ENCODE measurements at places on chromosomes 3 and 15. TPM values are rescaled to one million over a fixed set of nuclear protein-coding genes. Genes with fewer than 3 reads are reported as not detected.

DNA sequence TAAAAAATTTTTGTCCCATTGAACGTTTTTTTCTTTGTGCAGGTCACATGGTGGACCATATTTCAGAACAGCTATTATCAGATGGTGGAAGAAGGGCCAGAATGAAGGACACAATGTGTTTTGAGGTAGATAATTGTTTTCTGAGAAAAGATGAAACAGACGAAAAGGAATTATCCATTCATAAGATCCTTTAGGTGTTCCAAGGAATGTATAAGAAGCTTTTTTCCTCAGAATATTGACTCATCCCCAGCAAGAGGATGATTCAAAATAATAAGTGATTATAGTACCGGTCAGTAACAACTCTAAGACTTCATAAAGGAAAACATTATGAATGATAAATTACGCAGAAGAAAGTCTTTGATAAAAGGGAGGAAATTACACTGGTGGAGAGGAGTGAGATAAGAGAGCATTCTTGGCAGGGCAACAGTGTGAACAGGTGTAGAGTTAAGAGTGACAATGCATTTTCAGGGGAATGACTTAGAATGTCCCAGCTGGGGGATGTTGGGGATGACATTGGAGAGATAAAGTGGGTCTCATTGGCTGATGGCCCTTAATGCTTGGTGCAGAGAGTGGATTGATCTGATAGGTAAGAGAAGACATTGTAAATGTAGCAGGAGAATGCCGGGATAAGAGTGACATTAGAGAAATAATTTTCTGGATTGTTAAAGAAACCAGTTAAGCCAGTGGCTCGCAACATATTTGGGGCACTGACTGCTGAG is 27.0 kb upstream of the AQP9 start:
- DNase-seq, result no peak

DNA sequence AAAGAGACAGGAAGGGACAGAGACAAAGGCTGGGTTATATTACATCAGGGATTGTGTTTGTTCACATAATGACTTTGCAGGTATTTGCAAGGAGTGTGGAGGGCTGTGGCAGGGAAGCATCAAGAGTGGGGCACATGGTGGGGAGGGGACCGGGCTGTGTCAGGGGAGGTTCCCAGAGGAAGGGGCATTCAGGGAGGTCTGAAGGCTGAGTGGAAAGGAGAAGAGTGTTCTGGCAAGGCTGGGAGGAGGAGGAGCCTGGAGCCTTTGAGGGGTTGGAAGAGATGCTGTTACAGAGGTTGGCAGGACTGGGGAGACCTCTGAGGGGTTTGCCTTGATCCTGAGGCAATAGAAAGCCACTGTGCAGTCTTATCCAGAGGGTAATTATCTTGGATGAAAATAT is 49.4 kb downstream of the EXOG start:
- no peak for DNase-seq

DNA sequence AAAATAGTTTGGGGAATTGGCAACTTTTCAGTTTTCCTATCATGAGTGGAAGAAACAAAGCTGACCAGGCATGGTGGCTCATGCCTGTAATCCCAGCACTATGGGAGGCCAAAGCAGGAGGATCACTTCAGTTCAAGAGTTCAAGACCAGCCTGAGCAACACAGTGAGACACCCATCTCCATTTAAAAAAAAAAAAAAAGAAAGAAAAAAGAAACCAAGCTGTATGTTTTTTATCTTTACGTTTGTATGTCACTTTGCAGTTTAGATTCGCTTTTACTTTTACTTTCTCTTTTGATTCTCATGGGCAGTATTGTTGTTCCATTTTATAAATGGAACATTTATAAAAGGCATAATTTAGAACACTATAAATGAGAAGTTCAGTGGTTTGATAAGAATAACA is 31.2 kb upstream of the TNIK start:
- no peak for DNase-seq

- no peak for DNase-seq
Measured at GRCh38 chr15:98983334-98983733, 24.3 kb downstream of the PGPEP1L start.

GRCh38 chr15:98369081-98369716 is 279.1 kb upstream of the IGF1R start:
- DNase-seq, result no peak

Gene MOBP
- total RNA-seq, result not detected

DNA sequence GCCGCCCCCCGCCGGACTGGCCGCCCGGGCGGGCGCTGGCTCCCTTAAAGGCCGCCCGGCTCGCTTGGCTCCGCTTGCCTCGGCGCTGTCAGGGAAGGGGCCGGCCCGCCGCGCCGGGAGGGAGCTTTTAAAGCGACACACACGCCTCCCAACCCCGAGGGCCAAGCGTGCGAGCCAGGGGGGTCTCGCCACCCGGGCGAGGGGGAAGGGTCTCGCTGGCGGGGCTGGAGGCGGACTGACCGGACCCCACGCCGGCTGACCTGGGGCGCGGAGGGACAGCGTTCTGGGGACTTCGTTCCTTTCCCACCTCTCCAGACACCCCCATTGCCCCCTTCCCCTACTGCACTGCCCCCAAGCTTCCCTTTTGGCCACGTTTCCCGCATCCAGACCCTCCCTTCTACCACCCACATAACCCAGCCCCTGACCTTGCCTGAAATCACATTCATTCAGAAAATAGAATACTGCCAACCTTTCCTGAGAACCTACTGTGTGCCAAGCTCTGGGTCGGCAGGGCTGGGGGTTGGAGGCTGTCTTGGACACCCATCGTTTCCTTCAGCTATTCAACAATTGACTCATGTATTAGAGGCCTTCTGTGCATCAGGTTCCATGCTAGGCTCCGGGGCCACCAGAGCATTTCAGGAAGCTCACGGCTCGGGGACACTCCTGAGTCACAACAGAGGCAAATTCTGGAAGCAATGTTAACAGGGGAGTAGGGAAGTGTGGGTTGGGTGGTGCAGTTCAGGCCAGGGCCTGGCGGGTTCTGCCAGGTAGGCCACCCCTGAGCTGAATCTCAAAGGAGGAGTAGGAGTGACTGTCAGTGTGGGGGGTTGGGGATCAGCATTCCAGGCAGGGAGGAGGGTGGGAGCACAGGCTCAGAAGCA is at the start of gene INSYN1:
Gene INSYN1 (minus strand): TSS at position 102 of the 881 bp plus-strand sequence. CDS start 2,221 bp downstream, outside the sequence.
- peak; percentile 84 for DNase-seq

- no peak for DNase-seq
Measured at GRCh38 chr3:153599685-153600084, 437.7 kb downstream of the RAP2B start.

DNA sequence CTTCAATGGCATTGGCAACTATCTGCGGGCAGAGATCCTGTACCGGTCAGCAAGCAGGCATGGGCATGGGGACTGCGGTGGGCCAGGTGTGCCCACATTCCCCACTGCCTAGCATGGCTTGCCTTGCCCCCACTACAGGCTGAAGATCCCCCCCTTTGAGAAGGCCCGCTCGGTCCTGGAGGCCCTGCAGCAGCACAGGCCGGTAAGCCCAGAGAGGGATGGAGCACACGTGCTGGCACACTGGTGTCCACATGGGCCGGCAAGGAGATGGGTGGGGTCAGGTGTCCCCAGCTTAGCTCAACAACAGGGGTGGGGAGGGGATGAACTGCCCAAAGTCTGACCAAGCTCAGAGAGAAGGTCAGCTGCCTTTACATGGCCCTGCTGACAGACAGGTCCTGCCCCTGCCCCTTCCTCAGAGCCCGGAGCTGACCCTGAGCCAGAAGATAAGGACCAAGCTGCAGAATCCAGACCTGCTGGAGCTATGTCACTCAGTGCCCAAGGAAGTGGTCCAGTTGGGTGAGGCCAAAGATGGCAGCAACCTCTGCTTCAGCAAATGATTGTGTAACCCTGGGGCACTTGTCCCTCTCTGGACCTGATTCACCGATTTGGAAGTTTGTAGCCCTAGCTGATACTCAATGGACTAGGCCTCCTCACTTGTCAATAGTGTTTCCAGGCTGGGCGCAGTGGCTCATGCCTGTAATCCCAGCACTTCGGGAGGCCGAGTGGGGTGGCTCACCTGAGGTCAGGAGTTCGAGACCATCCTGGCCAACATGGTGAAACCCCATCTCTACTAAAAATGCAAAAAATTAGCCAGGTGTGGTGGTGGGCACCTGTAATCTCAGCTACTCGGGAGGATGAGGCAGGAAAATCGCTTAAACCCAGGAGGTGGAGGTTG is 5.6 kb downstream of the NEIL1 start:
- DNase-seq, result no peak

DNA sequence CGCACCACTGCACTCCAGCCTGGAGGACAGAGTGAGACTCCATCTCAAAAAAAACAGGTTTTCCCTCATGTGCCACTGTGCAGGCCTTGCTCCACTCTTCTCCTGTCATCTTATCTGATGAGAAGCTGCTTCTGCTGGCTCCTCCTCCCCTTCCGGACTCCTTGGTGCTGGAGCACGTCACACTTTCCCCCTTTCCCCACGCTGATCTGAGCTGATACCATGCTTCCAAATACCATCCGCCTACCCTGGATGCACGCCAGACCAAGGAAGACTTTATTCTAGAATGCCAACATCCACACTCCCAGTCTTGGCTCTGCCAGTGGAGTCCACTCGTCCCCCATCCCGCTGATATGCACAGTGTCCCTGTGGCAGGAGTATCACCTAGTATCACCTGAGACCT is 31.3 kb downstream of the HOMER2 start:
- no peak for DNase-seq

Gene KLHL40
- not detected for total RNA-seq

DNA sequence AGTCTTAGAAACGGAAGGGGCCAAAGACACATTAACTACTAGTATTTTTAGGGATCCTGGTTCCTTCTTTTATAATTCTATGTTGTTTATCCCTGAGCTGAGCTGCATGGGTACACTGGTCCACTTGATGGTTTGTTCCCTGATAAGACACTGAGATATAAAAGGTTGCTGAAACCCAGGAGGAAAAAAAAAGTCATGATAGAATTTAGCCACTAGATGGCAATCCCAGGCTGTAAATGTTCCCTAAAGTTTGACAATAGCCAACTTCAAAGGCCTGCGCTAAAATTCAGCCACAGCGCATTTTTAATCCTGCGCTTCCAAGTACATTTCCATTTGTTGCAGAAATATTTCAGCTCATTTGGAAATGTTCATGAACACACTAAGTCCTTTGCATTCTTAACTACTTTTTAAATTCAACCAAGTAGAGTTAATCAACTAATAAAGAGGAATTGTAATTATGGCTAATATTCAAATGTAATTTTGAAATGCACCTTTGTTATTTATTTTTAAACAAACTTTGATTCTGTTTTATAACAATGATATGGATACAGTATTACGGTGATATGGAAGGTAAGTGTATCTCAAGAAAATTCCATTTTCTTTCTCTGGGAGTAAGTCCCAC is 249.3 kb upstream of the FEZF2 start:
- no peak for DNase-seq

Gene HES1
- total RNA-seq, result 51.9 TPM

GRCh38 chr15:52765785-52766184 is 24.4 kb downstream of the ONECUT1 start:
- no peak for DNase-seq

DNA sequence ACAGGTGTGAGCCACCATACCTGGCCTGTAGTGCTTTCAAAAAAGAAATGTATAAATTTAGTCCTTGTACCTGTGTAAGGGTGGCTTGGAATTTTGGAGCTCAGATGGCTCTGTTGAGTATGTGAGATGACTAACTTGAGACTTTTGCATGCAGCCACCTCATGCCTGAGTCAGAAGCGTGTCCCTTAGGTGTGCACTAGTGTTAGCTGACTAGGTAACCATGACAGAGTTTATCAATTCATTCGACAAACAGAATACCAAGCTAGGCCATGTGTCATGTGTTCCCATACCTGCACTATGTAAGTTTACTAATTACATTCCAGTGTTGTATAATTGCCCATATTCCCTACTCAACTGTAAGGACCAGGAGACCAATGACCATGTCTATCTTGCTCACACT is 4.0 kb upstream of the ZNF639 start:
- DNase-seq, result no peak

DNA sequence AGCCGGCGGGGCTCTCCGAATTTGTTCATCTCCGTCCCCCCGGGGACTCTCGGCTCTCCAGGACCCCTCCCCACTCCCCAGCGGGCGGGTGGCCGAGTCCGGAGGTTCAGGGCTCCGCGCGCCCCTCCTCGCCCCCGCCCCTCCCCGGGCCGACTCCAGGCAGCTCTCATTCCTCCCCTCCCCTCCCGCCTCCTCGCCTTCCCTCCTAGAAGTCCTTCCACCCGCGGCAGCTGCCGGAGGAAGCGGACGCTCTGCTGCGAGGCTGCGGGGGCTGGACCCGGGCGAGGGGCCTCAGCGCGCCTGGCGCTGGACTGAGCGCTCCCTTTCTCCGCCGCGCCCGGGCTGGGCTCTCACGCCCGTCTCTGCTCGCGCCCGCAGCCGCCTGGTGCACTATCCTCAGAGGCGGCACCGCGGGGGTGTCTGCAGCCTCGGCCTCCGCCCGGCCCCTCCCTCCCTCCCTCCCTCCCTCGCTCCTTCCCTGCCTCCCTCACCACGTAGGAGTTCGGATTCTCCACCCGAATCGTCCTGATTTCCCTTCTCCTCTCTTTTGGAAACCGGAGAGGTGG is at the start of gene ROBO2:
Gene ROBO2 (plus strand): TSS at position 494 of the 566 bp plus-strand sequence. CDS start 687 bp downstream, outside the sequence.
- no peak for DNase-seq

GRCh38 chr15:43989938-43990337 is 163.1 kb downstream of the WDR76 start:
- DNase-seq, result no peak

GRCh38 chr15:67944010-67944641 is 104.3 kb upstream of the RNU6-1 start:
- DNase-seq, result peak; percentile 73

DNA sequence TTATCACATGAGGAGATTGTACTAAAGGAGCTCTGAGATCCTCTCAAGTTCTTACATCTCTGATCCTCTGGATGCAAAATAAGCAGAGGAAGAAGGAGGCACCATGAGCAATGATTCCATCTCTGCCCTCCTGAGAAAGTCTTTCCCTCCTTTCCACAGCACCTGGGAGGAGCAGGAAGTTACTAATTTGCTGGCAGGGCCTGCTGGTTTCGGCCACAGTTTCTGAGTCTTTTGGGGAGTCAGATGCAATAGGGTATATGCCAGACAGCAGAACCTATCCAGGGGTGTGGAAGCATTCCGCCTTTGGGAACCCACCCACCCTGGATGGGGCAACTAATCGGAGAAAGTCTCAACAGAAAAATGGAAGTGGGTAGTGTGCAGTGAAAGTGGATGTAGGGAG is 38.5 kb upstream of the SPTSSB start:
- no peak for DNase-seq

- no peak for DNase-seq
Measured at GRCh38 chr3:71229905-71230657, 353.4 kb downstream of the FOXP1 start.

DNA sequence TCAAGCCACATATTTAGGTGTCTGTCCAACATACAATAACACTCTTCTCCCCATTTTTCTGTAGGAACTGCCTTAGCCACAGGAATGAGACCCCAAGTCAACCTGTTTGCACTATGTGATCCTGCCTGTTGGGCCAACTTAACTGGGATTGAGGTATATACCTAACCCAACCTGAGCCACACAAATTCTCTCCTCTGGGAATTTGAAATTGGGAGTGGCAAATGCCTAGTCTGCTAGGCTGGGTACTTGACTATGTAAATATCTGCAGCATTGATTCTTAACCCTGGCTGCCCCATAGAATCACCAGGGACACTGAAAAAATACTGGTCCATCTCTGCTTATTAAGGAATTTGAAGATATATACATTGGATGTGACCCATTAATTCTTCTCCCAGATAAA is 35.2 kb upstream of the TNIK start:
- DNase-seq, result no peak

GRCh38 chr15:69854521-69855181 is 243.1 kb downstream of the TLE3 start:
- no peak for DNase-seq

Gene TF
- total RNA-seq, result 7.4 TPM
